Brain microvascular endothelial cell (primary cell): ENCODE measurements at places on chromosomes 3 and 15.

DNA sequence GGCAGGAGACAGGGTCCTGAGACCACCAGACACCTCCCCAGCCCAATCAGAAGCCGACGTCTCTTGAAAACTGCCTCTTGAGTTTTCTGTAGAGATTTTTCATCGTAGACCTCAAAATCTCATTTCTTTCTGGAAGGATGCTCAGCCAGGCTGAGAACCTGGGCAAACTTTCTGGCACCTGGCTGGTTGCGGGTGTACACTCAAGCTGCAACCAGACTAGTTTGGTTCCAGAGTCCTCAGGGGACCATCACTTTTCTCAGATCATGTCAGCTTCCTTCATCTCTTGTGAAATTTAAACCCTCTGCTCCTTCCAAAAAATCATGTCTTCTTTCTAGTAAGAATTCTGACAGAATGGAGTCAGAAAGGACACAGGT is 45.1 kb downstream of the CMTM7 start:
- DNase-seq = no peak

GRCh38 chr15:31083370-31083780 is 18.1 kb downstream of the TRPM1 start:
- no peak for DNase-seq

DNA sequence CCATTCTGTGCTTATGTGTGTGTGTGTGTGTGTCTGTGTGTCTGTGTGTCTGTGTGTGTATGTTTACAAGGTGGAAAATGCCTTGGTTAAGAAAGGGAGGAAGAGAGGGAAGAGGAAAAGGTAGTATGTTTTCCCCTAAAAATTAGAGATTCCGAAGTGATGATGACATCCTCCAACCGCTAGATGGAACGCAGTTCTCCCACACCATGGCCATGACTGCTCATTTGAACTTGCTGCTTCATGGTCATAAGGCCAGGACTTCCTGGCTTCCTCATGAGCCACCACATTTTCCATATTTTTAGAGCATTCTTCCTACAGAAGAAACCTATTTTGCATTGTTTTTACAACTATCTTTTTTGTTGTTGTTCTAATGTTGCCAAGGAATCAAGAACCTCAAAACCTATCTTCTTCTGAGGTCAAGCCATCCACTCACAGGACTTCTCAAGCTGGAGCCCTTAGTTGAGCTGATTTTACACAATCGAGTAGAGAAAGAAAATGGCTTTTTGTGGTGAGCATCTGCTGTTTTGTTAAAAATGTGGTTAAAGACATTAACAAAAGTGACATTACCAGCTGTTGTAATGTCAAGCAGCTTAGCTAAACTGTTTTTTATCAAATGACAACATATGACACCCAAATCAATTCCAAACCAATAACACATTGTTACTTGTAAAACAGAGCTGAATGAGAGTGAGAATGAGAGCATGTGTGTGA is 1091.0 kb downstream of the FHIT start:
- no peak for DNase-seq

DNA sequence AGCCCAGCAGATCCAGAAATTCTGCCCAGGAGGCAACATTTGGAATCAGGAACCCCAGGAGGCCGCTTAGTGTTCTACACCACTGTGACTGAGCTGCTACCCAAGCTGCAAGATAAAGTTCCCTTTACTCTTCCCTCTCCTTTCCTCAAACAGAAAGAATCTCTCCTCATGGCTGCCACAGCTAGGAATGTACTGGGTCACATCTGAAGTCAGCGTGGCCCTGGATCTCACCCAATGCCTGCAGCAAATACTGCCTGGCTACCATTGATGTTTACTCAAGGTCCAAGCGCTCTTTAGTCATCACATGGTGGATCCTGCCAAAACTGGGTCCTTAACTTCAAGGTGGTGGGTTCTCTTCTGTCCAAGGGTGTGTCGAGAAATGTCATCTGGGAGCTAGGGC is 382.7 kb downstream of the EPHA6 start:
- DNase-seq = no peak

- DNase-seq = no peak
These were observed 158.2 kb downstream of the RPLP1 start for GRCh38 chr15:69610858-69611257.
